ENCODE measurements at places on chromosomes 6 and 20.

DNA sequence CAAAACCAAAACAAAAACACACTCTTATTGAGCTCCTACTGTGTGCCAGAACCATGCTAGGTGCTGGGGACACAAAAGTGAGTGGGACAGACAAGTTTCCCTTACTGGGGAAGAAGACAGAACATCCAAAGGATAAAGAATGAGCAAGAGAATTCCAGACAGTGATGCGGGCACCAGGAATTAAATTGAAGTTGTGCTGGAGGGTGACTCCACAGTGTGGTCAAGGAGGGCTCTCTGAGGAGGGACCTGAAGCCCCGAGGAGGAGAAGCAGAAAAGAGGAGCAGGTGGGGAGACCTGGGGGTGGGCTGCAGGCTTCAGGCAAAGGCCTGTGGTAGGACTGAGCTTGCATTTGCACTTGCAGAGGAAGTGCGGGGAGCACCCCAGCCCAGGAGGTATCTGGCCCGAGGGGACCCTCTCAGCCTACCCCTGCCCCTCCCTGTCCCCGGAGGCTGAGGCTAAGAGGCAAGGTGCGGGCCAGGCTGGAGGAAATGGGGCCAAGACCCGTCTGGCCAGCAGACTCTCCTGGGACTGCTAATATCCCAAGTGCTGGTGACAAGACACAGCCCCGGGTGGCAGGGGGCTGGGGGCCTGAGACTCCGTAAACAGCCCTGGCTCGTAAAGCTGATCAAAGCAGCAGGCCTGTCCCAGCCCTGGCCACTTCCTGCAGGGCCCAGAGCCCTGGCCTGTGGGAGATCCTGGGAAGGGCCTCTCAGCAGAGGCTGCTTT lies 57.1 kb downstream of the SNAI1 start:
- no peak for DNase-seq

- no peak for DNase-seq
These were observed 5.4 kb upstream of the TCF15 start for GRCh38 chr20:615514-615913.

DNA sequence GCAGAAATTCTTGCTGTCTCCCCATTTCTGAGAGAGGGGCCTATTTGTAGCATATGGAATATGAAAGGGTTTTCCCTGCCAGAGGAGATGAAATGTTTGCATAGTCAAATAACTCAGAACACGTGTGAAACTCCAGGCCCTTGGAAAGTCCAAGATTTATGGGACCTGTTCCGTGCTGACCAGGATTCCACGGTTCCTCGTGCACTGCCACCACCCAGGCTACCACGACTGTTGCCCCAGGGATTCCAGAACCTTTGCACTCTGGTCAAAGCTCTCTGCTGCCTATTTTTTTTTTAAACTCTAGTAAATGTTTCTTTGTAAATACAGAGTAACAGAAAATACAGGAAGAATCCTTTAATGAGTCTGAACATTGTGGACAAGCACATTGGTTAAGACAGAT lies 35.0 kb downstream of the MYLK4 start:
- no peak for DNase-seq

DNA sequence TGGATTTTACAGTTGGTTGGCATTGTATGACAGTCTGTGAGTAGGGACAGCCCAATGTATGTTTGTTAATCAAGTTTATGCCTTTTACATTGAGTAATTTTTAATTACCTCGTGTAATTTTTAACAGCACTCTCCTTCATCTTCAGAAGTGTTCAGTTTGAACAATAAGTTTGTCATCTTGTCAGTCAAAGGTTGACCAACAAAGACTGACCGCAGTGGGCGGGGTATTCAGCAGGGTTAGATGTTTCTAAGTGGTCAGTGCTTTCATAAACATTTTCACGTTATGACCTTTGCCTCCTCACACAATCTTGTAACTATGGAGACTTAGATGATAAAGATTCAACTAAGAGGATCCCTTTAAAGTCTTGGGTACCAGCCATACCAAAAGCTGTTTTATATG lies 40.8 kb downstream of the GFRA4 start:
- no peak for DNase-seq

Measured in NCI-H187 (cell line).